CD4-positive, alpha-beta memory T cell (primary cell): ENCODE measurements at places on chromosomes 6 and 20.

DNA sequence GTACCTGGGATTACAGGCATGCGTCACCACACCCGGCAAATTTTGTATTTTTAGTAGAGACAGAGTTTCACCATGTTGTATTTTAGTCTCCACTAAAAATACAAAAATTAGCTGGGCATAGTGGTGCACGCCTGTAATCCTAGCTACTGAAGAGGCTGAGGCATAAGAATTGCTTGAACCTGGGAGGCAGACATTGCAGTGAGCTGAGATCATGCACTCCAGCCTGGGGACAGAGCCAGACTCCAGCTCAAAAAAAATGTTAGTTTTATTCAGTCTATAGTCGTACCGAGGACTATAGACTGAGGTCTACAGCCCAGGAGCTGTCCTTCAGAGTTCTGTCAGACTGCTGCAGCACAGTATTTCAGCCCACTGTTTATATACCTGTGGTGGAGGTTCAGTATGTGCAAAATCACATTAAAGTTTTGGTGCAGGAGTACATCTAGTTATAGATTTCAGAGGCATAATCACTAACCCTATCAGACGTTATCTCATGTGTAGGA, 3.6 kb upstream of the CASP8AP2 start:
- no peak for DNase-seq

GRCh38 chr6:149046822-149047246, 270.7 kb upstream of the TAB2 start:
- DNase-seq, result no peak

- peak; percentile 30 for DNase-seq
Observed at GRCh38 chr6:30883685-30884520, at the start of gene DDR1. Gene DDR1 (plus strand): TSS chr6:30884519. CDS start chr6:30888730, 4,211 bp downstream.

GRCh38 chr6:16897669-16898068, 136.4 kb upstream of the ATXN1 start:
- no peak for DNase-seq

- DNase-seq, result no peak
Observed at GRCh38 chr6:30019819-30020218, 41.2 kb upstream of the POLR1H start.

GRCh38 chr6:16002332-16003196, 126.3 kb upstream of the MYLIP start:
- DNase-seq, result no peak

DNA sequence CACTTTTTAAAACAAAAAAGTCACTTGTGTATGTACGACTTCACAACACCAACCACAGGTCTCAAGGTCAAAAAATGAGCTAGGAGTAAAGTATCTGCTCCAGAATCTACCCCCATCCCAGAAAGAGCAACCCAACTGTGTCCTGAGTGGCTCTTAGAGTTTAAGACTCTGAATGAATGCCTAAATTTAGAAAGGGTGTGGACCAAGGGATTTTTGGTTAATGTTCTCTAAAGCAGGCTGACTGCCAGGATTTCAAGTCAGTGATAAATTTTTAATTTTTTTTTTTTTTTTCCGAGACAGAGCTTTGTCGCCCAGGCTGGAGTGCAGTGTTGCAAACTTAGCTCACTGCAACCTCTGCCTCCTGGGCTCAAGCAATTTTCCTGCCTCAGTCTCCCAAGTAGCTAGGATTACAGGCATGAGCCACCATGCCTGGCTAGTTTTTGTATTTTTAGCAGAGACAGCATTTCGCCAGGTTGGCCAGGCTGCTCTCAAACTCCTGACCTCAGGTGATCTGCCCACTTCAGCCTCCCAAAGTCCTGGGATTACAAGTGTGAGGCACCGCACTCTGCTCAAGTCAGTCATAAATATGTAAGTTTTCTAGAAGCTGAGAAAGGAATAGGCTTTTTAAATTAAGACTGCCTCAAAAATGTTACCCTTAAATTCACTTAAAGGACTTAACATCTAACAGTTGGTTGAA, 20.2 kb downstream of the STAU1 start:
- no peak for DNase-seq

- no peak for DNase-seq
Observed at GRCh38 chr6:125871365-125871764, 80.6 kb downstream of the NCOA7 start.

DNA sequence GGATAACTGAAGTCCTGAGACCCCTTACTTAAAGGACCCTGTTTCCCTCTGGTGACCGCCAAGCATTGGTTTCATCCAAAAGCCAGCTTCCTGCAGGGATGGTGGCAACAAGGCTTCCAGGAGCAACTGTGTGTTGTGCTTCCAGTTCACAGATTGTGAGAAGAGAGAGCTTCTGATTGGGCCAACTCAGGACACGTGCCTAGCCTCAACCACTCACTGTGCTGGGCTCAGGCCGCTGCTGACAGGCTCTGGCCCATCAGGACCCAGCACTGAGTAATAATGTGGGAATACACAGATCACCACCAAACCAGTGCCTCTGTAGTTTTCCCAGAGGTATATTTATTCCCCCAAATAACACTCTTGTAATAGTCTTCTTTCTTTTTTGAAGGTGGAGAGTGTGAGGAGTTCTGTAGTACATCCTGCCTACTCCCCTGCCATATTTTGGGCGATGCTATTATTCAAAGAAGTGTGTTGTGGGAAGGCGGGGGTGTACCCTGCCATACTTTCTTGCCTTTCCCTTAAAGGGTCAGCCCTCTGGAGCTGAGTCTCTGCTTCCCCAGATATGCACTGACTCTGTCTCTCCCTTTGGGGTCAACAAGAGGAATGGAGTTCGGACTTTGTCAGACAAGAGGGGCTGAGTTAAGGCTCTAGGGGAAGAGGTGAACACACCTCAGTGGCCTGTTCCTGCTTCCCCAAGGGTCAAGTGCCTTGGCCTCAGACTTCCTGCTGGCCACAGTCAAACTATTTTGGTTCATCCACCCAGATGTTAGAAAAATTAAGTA, 23.2 kb downstream of the PPP1R16B start:
- DNase-seq, result no peak

DNA sequence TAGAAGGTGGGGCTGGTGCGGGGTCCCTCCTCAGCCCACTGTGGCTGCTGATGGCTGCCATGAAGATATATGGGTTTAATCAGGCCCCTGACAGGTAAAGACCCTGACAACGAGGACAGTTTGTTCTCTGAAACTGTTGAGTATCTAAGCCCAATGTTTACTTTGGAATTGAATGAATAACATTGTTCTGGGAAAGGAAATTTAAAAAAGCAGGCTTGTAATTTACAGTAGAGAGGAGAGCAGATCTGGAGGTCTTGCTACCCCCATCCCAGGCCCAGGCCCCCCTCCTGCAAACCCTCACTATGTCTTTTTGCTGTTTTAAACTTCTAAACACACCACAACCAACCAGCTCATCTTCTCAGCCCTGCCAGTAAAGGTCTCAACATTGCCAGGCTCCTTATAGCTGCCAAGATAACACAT, 171.3 kb downstream of the CDC5L start:
- DNase-seq, result no peak

DNA sequence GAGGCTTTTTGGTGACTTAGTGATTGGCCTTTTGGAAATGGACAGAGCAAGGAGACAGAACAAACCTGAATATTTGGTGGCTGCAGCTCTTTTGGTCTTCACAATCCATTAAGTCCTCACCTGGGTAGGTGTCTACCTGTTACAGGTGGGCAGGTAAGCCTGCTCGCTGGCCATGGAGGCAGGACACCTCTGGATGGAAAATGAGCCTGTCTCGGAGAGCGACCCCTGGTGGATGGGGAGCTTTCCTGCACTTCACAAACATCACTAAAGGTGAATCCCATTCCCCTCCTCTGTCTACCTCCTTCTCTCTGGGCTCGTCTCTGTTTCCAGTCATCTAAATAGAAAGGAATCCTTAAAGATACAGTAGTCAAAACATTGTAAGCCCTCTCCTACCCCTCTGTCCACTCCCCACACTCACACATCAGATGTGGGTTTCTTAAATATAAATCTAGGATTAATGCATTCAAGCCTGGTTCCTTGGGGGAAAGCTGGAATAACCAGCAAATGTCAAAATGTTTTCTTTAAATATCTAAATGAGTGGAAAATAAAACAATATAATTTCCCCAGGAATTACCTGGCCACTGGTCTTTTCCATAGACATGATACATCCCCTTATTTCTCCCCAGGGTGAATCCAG, 304.9 kb downstream of the CDH26 start:
- DNase-seq, result no peak

DNA sequence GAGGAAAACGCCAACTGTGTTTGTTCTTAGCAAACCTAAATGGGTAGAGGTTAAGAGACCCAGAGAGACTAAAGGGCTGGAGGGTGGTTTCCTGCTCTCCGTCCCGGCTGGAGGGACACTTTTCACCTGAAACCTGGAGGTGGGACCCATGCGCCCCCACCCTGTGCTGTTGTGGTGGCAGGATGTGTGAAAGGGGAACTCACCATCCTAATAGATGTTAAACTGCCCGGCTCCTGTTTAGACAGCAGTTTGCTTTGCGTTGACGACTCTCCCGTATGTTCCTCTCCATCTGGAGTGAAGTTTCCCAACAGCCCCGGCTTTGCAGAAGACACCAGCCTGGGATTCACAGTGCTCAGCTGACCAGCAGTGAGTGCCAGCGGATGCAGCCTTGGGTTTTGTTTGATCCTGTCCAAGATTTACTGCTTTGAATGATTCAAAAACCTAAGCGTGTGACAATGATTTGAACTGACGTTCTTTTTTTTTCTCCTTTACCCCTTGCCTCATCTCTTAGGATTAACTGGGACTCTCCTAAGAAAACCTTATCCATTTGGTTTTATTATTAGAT, 66.0 kb downstream of the CDH4 start:
- DNase-seq, result no peak

DNA sequence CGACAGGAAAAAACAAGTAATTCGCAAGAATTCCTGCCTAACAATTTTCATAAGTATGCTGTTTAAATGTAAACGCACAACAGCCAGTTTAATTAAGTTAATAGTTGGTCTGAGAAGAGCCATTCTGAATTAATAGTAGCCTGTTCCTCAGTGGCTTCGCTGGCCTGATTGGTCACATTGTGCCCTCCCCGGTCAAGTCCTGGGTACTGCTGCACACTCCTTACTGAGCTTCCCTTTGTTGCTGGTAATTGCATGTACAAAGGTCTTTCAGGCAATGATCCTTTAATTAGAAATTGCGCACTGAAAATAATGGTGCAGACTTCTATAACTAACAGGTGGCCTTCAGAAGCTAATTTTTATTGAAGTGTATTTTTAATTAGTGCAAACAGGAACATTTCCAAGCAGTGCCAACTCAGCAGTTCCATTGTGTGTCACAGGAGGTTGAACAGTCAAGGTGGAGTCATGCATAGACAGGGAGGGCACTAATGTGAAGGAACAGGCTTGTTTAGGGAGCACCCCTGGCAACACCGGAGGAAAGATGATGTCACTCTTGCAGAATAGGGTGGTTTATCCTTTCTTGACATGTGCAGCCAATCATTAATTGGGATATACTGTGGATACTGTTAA, 92.6 kb upstream of the SLC22A23 start:
- no peak for DNase-seq

DNA sequence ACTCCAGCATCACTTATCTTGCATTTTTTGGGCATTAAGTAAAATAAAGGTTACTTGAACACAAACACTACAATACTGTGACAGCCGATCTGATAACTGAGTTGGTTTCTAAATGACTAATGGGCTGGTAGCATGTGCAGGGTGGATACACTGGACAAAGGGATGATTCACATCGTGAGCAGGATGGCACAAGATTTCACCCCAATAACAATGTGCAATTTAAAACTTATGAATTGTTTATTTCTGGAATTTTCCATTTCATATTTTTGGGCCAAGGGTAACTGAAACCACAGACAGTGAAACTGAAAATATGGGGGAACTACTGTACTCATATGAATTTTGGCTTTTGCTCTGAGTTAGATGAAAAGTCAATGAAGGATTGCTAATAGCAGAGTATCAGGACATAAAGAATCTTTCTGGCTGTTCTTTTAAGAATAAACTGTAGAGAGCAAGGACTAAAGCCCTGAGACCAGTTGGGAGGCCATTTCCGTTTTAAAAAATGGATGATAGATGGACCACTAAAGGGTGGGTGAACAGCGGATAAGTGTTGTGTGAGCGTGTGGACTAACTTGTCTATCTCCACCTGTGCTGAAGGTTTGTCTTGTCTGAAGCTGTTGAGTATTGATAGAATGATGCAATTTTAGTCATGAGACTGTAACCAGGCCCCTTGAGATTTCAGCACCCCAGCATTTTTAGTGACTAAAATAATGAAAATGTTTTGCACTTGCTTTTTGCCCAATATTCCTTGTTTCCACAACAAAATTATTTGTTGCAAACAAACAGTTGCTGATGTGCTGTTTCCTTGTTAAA, 8.2 kb downstream of the SPINT3 start:
- DNase-seq, result no peak

DNA sequence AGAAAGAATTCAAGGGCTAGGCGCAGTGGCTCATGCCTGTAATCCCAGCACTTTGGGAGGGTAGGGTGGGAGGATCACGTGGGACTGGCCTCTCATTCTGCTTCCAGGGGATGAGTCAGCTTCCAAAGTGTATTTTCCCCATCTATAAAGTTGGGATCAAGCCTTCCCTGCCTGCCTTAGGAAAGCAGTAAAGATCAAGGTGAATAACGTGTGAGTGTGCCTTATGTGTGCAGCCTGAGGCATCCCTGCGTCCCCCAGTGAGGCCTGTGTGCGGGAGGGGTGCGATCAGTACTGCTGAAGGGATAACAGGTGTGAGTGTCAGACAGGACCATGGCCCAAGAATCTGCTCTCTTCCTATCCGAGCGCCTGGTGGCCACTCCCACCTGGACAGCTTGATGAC, 26.8 kb downstream of the TMEM181 start:
- no peak for DNase-seq

DNA sequence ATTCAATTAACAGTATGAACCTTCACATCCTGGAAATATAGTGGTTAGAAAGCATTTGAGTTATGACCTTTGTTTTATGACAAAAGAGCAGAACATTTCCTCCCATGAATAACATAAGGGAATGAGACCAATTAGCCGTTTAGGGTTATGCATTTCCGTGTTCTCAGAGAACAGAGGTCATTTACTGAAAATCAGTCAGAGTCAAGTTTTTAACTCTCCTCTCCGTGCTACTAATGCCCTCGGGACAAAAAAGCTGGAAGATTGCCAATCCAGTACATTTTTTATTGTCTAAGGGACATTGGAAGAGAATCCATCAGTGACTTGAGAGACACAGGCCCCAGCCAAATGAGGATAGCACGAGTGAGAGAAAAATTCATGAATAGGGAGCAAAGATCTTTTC, 632.7 kb downstream of the RFPL4B start:
- DNase-seq, result no peak

DNA sequence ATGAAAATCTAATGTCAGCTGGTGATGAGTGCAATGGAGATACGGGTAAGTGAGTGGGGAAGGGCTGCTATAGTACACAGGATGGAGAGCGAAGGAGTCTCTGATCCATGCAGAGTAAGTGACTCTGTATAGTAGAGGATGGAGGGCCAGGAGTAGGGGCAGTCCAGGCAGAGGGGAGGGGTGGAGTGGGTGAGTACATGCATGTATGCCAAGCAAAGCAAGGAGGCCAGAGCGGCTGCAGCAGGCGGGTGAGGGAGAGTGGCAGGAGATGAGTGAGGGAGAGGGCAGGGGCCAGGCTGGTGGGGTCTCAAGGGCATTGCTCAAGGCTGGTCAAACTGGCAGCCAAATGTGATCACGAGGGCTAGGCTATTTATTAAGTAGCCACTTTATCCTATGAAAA, 94.0 kb downstream of the PREP start:
- no peak for DNase-seq
